ENCODE measurements at places on chromosomes 2 and 18.

DNA sequence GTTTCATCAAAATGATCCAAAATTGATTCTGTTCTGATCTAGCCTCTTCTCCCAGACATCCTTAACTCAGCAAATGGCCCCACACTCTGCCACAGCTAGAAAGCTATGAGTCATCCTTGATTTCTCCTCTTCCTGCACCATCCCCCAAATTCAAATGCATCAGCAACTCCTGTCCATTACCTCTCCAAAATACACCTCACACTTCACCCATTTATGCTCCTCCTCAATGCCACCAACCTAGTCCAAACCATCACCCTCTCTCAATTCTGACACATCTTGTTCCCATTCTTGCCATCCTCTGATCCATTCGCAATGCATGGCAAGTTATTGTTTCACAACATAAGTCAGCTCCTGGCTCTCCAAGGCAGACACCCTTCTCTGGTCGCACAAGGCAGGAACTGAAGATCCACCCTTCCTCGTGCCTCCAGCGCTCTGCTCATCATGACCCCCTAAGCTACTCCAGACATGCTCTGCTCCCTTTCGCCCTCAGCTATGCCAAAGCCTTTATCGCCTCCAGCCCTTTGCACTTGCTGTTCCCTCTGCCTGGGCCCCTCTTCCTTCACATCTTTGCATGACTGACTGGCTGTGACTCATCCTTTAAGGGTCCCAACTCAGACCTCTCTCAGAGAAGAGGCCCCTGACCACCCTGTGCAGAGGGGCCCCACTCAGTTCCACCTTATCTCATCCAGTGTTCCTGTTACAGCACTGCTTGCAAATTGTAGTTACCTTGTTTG lies 83.6 kb downstream of the MREG start:
- no peak for DNase-seq

DNA sequence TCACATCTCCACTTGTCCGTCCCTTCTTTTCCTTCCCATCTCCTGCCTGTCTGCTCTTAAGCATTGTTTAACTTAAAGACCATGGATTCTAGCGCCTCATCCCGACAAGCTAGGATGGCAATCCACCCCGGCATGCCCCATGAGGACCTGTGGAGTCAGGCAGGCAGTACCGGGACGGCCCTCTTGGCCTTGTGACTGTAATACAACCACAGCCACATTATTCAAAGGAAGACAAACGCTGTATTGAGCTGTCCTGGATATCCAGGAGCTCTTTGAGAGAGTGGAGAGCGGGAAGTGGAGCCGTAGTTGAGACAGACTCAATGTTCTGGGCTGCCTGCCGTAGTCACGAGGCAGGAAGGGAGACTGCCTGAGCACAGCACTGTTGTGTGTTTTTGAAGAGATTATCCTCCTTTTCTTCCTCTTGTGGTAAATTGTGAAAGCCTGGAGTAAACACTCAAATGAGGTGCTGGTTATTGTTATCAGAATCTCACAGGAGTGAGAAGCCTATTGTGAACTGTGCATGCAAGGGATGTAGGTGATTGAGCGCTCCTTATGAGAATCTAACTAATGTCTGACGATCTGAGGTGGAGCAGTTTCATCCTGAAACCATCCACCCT lies 929.8 kb upstream of the CNTNAP5 start:
- no peak for DNase-seq

DNA sequence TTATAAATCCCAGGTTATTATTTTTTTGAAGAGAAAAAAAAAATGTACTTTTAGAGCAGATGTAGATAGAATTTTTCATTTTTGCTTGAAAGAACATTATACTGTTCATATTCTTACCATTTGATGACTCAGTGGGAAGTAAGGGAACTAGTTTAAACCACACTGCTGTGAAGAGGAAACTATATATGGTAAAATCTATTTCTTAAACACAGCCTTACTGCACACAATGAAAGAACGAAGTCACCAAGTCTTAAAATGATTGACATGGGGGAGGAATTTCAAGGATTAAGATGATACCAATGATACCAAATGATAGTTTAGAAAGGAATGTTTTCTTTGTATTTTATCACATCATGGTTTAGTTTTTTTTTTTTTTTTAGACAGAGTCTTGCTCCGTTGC lies 5.0 kb downstream of the ACTR2 start:
- DNase-seq: no peak

- no peak for DNase-seq
Observed at GRCh38 chr2:8139668-8140200, 542.1 kb upstream of the ID2 start.

- DNase-seq: no peak
Observed at GRCh38 chr18:29007986-29008654, 831.2 kb upstream of the CDH2 start.

GRCh38 chr2:205212357-205212756 lies 469.9 kb upstream of the NRP2 start:
- DNase-seq: no peak

Data from endodermal cell (in vitro differentiated cells).